ENCODE measurements at places on chromosomes 4 and X.

DNA sequence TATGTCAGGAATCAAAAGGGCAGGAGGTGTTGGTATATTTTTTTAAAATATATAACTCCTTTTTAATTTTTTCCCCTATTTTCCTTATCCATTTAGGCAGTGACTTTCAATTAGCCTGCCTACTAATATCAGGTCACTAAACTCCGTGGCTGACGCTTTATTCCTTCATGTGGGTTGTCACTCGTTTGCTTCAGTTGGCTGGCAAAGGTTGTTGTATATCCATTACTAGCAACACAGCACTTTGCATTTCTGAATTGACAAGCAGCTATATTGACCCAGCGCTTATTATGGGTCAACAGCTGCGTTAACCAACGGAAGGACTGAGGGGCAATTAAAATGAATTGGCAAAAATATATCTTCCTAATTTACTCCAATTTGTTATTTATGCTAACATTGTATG is 87.7 kb downstream of the ARX start:
- DNase-seq = no peak

GRCh38 chr4:20376070-20376469 is 124.4 kb downstream of the SLIT2 start:
- no peak for DNase-seq

DNA sequence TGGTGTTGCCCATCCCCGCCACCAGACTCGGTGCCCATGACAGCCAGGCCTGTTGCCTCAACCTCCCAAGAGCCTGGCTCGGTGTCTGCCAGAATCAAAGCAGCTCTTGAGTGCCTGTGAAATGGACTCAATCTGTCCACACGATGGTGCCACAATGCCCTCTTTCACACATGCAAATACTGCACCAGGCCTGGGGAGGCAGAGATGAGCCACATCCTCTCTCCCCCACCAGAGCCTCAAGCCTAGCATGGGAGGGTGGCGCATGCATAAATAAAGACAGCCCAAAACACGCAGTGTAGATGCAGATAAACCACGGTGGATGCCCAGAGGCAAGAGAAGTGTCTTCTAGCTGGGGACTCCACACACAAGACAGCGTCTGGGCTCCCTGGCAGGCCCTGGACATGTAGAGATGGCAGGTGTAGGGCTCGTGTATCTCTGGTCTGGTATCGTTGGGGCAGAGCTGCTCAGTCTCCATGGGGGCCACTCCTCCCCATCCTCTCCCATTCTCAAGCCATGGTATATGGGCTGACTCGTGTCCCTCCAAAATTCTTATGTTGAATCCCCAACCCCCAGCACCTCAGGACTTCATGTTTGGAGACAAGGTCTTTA is 65.6 kb downstream of the JAKMIP1 start:
- DNase-seq = no peak

DNA sequence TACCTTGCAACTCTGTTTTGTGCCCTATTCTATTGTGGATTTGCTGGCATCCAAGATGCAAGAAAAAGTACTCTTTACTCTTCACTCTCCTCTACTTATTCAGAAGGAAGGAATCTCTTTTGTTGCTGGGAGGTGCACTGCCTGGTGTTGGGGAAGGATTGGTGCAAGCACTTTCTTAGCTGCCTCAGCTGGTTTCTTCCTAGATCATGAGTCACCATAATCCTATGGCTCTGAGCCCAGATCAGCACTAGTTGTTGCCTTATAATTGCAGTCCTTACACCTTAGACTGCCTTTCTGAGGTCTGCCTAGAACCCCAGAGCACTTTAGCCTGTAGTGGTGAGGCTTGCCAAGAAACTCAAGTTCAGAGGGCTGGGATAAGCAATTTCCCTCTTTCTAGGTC is 37.0 kb upstream of the CT83 start:
- DNase-seq = no peak

DNA sequence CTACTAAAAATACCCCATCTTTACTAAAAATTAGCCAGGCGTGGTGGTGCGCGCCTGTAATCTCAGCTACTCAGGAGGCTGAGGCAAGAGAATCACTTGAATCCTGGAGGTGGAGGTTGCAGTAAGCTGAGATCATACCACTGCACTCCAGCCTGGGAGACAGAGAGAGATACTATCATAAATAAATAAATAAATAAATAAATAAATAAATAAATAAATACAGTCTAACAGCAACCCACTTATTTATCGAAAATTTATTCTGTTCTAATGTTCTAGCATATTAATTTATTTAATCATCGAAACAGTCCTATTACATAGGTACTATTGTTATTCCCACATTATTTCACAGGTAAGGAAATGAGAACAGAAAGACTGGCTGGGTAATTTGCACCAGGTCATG is 18.2 kb upstream of the TXK start:
- DNase-seq = no peak

GRCh38 chr4:65023883-65024670 is 614.8 kb upstream of the TECRL start:
- DNase-seq = no peak

DNA sequence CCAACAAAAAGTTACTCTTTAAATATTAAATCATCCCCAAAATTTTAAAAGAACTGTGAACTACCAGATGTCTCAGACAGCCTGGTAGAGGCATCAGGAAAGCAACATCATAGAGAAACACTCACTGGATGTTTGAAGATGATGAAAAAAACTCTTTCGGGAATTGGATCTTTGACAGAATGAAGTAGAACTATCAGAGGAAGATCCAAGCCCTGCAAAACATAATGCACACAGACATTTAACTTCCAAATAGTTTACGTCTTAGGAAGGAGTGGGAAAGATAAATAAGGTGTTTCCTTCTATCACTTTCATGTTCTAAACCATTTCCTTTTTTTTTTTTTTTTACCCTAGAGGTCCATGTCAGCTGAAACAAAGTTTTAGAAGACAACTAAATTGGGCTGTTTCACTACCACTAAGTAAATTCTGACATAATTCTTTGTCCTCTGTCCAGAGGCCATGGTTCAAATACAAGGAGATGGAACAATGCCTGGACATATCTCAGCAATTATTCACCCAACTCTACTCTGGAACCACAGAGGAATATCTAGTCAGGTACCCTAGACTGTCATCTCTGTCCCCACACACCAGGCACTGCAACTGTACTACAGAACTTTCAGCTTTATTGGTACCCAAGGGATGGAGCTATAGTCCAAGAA is 217.7 kb upstream of the INTU start:
- no peak for DNase-seq

DNA sequence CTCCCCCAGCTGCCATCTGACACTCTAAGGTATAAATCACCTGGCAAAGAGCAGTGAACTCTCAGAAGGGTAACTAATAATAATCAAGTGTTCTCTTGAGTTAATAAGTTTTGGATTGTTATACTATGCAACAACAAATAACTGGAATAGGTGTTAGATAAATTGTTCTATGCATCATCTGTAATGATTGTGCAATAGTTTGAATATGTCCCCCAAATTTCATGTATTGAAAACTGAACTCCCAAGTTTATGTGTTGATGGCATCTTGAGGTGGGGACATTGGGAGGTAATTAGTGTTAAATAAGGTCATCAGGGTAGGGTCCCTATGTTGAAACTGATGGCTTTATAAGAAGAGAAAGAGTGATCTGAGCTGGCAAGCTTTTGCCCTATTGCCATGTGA is 272.7 kb upstream of the TAPT1 start:
- DNase-seq = no peak

- no peak for DNase-seq
These were observed 96.4 kb downstream of the EMCN start for GRCh38 chr4:100421361-100421978.

DNA sequence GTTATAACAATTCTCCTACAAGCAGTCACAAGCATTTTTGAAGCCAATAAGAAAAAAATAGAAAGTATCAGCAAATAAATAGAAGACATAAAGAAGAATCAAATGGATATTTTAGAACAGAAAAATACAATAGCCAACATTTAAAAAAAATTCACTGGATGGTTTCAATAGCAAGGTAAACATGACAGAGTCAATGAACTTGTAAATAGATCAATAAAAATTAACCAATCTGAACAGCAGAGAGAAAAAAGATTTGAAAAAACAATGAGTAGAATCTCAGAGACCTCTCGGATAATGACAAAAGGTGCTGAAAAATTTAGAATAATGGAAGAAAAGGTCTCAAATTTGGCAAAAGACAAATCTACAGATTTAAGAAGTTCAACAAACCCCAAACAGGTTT is 33.3 kb upstream of the RAB33B start:
- no peak for DNase-seq

DNA sequence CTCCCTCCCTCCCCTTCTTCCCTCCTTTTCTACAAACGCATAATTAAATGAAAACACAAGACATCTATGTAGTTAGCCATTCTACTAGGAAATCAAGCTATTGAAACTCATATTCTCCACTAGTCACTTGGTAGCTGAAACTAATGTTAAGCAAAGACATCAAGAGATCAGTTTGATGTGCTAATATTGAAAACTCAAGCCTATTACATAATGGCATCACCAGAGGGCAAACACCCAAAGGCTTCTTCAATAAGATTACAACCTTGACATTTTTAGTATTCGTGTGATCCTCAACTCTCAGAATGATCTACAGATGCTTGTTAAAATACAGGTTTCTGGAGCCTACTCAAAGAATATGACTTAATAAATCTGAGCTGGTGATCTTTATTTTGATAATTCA is 6.2 kb upstream of the GUCY1A1 start:
- no peak for DNase-seq

DNA sequence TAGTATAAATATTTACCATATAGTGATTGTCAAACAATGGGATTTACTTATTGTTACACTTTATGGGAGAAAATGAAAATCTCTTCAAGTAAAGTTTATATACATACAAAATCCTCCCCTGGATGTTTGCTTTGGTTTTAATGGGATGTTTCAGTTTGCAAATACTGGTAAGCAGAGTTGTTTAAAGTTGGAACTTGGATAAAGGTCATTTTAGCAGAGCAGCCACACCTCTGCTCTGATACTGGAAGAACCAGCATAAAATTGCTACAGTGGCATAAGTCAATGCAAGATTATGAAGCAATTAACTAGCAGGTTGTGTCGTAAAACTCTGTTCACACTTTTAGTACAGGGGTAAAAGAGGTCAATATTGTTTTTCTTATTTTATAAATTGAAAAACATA is 101.2 kb downstream of the TRAPPC11 start:
- no peak for DNase-seq

DNA sequence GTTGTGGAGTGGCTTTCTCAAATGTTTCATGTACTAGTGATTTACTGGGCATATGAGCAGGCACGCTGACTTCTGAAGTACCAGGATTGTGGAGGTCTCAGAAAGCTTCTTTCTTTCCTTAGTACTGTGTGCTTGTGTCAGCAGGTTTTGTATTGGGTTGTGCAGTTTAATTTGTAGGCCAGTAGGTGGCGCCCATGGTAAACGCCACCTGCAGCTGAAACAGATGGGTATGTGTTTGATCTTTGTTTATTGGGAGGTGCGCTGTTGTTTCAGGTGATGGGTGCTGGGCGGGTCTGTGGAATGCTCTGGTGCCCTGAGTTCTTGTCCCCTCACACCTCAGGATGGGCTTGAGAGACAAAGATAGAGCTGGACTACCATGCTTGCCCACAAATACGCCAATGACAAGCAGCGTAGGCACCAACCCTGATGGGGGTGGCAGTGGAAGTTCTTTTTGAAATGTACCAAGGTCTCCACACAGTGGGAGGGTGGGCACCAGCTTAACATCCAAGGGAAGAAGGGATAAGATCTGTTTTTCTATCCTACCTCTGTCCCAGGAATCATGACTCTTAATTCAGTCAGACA is 141.5 kb downstream of the RPS6KA6 start:
- DNase-seq = no peak

DNA sequence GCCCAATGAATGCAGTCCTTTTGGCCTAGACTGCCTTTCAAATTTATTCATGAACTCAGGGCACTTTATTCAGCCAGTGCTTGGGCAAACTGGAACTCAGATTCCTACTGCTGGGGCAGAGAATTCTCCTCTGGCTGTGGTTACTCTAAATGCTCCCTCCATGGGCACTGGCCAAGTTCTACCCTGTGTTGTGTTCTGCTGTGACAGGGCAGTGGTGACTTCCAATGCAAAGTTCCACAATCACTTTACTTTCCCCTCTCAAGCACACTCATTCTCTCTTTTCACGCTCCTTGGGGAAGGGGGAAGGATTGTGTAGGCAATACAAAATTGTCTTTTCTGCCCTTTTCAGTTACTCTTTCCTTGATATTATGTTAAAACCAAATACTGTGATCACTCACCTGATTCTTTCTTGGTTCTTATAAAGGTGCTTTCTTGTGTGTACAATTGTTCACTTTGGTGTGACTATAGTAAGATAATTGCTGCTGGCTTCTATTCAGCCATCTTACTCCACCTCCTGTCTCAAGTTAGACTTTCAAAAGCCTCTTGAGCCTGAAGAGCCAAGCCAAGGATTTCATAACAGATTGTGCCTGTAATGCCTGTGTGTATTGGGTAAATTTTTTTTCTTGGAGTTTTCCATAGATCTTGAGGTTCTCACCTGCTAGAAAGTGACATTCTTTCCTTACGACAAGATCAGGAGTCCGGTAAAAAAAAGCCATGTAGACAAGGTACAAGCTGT is 1078.6 kb downstream of the FAM133A start:
- DNase-seq = no peak

- no peak for DNase-seq
These were observed 19.3 kb upstream of the UBA1 start for GRCh38 chrX:47174376-47174775.

DNA sequence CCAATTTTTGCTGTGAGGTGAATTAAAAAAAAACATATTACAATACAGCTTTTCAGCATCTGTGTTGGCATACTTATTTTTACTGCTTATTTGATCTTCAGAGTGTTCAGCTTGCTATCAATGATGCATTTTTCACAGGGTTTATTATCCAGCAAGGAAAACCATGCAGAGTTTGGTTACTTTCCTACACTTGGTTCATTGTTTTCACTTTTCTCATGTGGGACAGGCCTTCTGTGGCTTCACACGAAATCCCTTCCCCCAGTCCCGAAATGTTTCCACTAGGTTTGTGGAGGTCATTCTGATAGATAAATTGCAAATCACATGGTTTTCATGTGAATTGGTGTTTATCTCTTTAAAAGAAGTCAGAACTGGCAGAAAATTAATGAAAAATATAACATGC is 205.8 kb downstream of the SPCS3 start:
- DNase-seq = no peak

- DNase-seq = no peak
These were observed 36.4 kb upstream of the MSANTD1 start for GRCh38 chr4:3212391-3213105.

DNA sequence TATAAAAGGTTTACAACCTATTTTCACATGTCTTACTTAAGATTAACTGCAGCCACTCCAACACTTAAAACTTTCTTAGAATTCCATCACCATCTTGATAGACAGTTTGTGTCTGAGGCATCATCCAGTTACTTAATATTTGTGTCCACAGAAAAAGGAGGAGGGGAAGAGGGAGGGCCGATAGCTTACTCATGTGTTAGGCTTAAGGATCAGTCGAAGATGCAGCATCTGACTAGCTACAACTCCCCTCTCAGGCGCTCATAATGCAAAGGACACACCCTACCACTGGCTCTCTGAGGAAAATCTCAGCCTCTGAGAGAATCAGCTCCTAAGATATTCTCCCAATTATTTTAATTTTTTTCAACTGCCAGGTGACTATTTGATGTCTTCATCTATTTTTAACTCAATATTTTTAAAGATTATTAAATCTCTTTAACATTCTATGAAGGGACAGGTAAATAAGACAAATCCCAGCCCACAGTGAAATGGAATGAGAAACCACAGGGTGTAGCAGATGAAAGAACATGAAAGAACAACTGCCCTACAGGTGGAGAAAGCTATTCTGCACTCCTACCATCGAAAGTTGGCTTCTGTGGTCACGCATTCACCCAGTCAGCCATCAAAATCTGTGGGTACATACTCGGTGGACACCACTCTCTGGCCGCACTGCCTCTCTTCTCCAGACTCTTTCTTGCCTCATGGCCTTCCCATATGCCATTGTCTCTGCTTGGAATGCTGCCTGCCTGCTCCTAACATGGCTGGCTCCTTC is 48.0 kb downstream of the ARAP2 start:
- no peak for DNase-seq

Measured in ovary (tissue), 10 donors.